ENCODE measurements at places on chromosomes 2 and 18.
A peak's percentile ranks its signal among the peaks of the same experiment; 100 is the strongest.

DNA sequence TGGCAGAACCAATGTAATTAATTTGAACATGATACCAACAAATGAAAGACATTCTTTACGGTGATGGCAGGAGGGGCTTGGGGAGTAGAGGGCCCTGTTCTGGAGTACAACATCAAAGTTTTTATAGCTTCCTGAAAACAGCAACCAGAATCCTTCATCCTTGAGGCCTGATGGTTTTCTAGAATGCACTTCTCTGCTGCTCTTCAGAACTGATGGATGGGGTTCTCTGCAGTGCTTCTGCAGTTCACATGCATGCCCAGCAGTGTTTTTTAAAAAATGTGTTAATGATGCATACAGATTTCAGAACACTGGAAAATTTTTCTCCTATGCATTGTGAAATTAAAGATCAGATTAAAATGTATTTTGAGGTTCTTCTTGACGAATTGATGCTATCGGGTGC lies 2.5 kb downstream of the LTBP1 start:
- DNase-seq: no peak

GRCh38 chr2:3738454-3738853 lies 35.1 kb downstream of the DCDC2C start:
- DNase-seq: no peak

DNA sequence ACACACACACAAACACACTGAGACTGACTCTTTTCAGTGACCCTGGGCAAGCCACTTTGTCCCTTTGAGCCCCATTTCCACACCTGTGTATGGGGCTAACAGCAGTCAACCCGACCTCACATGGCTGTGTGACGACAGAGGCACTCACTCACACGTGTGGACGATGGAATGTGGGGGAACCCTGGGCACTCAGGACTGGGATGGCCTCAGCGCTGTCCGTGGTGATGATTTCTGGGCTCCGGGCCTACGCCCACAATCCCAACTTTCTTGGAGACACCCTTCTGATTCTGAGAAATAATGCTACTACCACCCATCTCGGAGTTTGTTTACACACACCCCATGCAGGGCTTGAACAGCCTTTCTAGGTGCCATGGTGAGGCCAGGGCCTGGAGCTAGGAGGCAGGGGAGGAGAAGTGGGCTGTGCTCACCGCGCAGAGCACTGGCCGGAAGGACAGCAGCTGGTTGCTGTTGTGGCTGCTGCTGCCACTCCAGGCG lies 1.5 kb downstream of the CRYBA2 start:
- no peak for DNase-seq

DNA sequence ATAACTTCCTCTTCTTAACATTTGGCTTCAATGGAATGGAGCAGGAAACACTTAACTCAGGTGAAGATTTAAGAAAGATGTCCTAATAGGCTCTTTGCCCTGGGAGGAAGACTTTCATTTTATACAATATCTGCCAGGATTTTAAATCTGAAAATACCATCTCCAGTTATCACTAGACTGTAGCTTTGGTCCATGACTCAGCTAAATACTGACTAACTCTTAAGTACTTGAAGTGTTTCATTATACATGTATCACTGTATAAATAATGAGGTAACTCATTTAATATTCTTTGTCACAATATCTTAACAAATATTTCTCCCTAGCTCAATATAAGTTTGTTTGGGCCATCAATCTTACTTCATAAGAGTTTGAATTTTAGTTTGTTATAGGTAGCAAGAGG lies 34.7 kb downstream of the RBKS start:
- DNase-seq: no peak

DNA sequence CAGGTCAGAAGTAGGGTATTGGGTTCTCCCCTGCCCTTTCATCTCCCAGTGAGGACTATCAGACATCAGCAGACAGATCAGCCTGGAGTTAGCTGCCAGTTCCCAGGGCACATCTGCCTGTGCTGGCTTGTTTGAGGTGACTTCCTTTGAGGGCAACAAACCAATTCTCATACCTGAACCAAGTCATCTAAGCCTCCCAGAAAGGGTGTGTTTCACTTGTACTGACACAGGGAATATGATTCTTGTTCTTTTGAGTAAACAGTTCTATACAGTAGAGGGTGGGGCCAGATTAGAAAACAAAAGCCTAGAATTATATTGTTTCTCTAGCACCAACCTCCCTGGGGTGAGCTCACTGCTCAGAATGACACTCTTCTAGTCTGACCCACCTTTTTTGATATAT lies 591.9 kb downstream of the SLC4A3 start:
- DNase-seq: no peak

DNA sequence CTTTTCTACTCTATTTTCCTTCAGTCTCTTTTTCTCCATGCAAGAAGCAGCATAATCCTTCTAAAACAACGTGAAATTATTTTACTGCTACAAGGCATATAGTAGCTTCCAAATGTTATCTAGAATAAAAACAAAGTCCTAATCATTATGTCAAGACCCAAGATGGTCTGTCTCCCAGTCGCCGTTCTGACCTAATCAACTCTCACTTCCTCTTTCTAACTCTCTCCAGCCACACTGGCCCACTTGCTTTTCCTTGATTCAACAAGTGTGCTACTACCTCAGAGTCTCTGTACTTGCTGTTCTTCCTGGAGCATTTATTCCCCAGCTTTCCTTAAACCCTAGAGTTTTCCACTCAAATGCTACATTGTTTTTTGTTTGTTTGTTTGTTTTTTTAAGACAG lies 1491.2 kb downstream of the LRP1B start:
- DNase-seq: no peak

DNA sequence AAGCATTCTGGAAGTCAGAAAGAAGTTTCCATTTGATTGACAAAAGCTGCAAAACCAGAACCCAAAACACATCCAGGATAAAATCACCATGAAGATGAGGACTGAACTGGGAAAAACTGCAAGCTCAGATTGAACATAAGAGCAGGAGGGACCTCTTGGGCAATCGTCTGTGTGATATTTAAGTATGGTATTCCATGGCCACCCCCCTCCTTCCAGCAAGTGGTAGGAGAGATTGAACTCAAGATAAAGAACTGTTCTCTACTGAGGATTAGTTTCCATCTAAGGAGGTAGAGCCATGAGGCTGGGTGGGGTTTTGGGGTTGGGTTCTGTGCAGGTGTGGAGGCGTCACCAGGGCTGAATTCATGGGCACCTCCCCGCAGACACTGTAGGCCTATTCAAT lies 251.1 kb downstream of the NCKAP5 start:
- DNase-seq: no peak

GRCh38 chr18:41618147-41618546 lies 336.9 kb upstream of the PIK3C3 start:
- peak; percentile 45 for DNase-seq

- DNase-seq: no peak
These were observed 590.2 kb downstream of the EPHA4 start for GRCh38 chr2:220981926-220982325.

DNA sequence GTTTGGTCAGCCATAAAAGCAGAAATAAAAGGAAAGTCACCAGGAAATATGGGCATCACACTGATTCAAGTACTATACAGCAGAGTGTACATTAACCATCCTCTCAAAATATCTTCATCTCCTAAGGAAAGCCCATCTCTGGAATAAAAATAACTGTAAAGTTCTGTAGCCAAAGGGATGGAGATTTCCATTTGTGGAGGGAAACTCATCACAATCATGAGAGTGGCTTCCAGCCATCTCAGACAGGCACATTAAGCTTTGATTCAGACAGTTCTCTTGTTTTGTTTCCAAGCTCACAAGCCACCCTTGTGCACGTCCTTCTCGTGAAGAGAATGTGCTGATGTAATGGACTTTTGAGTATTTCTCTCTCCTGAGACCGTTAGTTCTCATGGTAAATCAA lies 695.5 kb downstream of the LRRTM4 start:
- DNase-seq: no peak

- DNase-seq: peak; percentile 3
These were observed 18.3 kb downstream of the MAIP1 start for GRCh38 chr2:199973703-199974102.

- DNase-seq: no peak
These were observed 277.9 kb downstream of the NDUFA10 start for GRCh38 chr2:239747274-239747673.

GRCh38 chr18:1002653-1003178 lies 98.0 kb downstream of the ADCYAP1 start:
- DNase-seq: no peak

DNA sequence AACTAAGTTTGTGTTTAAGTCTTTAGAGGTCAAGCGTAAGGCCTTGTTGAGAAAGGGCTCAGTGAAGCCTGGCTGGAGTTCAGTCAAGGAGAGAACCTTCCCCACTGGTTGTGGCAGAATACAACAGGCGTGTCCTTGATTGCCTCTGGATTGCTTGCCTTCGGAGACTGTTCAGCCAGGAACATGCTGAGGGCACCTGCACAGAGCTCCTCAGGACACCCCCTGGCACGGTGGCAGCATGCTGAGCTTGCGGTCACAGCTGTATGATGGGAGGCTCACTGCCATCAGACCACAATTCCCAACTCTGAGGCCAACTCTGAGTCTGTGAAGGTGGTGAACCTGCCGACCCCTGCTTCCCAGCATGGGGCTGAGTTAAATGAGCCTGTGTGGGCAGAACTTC lies 130.0 kb downstream of the LPIN1 start:
- DNase-seq: no peak

DNA sequence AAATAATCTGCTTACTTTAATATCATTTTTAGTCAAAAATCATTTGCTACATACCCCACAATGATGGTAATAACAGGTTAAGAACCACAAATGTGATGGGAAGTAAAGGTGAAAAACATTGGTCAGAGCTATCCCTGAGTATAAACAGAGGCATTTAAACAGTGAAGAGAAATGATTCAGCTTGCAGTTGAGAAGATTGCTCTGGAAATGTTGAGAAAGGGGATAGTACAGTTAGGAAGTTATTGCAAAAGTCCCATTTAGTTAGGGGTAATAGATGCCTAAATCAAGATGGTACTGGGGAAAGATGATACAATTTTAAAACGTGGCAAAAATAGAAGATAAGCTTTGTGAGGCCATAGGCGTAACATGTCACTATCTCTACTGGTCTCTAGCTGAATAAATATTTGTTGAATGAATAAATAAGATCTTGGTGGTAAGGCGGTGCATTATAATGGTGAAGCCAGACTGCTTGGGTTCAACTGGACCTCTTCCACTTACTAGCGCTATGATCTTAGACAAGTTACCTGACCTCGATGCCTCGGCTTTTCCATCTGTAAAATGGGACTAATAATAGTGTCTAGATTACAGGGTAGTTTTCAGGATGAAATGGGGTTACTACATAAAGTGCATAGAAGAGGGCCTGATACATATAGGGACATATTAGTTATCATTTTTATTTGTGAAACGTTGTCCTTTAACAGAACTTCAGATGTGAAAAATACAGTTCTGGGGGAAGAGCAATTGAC lies 2.0 kb upstream of the BZW1 start:
- DNase-seq: no peak

DNA sequence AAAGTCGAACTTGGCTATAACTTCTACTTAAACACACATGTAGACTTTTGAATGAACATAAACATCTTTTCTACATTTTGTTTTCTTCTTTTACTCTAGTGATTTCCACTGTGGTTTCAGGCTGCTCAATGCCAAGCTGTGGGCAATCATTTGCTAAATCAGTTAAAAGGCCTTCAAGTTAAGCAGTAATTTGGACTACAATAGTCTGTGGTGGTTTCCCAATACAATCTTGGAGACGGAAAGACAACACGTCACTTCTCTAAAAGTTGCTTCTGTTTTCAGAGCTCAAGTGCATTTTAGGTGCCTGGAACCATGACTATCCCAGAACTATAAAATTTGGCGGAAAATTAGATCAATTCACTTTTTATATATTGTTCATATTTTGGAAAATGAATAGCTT lies 69.4 kb downstream of the TXNL1 start:
- DNase-seq: no peak

GRCh38 chr2:71697106-71698004 lies 244.0 kb downstream of the DYSF start:
- DNase-seq: no peak

GRCh38 chr2:83435989-83436388 lies 1023.1 kb downstream of the SUCLG1 start:
- DNase-seq: no peak

- DNase-seq: no peak
These were observed 878 bp downstream of the FBXO15 start for GRCh38 chr18:74146756-74147155.

GRCh38 chr2:77397763-77398162 lies 124.4 kb downstream of the LRRTM4 start:
- DNase-seq: no peak
